Activated gamma-delta T cell treated with Interleukin-2 at 50 U/mL for 16 hours (primary cell): ENCODE measurements at places on chromosomes 12 and 14.

- DNase-seq, result no peak
Observed at GRCh38 chr12:58309806-58310205, 368.4 kb downstream of the ATP23 start.

DNA sequence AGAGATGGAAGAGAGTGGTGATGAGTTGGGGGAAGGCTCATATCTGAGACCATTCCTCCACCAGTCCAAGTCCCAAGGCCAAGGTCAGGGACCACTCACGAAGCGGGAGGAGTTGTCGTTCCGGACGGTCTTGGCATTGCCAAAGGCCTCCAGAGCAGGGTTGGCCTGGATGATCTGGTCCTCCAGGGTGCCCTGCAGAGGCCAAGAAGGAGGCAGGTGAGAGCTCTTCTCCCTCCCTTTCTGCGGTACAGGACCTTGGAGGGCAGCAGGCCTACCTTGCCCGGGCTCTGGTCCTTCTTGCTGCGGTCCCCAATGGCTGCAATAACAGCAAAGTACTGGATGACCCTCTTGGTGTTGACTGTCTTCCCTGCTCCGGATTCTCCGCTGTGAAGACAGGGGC, 4.0 kb downstream of the MYH7 start:
- DNase-seq, result no peak

DNA sequence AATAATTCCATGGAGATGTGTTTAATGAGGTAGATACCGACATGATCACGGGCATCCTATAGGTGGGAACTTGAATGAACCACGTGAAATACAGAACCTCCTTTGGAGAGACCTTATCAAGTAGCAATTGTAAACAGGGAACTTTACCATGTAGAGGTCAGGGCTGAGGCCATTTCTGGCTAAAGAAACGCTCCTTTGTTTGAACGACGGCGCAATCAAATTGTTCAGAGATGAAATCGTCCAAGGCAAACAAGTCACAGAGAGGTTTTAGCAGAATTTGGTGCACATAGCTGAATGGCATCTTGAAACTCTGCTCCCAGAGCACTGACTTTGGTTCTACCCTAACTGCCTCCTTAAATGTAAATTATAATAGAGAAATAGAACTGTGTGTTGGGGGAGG, 9.8 kb downstream of the PRIMA1 start:
- DNase-seq, result no peak

DNA sequence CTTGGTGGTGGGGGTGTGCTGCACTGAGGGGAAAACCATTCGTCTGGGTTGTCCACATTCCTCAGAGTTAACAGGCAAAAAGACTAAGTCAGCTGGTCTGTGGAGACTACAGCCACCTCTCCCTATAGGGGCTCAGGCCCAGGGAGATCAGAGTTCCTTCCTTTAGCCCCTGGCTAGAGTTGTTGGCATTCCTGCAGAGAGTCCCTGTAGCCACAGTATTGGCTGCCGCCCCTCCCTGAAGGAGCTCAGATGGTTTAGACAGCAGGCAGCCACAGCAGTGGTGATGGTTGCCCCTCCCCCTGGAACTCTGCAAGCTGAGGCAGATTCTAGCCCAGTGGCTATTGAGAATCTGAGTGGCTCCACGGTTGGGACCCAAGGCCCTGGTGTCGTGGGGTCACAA, 1072.5 kb upstream of the ATXN7L3B start:
- DNase-seq, result no peak

GRCh38 chr12:116065606-116066005, 211.9 kb downstream of the MED13L start:
- no peak for DNase-seq
